Activated CD4-positive, alpha-beta T cell treated with anti-CD3 and anti-CD28 coated beads for 4 hours (primary cell): ENCODE measurements at places on chromosomes 5 and 9.

- no peak for DNase-seq
Measured at GRCh38 chr9:106869028-106869427, 6.1 kb downstream of the ZNF462 start.

GRCh38 chr5:23494558-23494957 is 12.9 kb upstream of the PRDM9 start:
- DNase-seq, result no peak

DNA sequence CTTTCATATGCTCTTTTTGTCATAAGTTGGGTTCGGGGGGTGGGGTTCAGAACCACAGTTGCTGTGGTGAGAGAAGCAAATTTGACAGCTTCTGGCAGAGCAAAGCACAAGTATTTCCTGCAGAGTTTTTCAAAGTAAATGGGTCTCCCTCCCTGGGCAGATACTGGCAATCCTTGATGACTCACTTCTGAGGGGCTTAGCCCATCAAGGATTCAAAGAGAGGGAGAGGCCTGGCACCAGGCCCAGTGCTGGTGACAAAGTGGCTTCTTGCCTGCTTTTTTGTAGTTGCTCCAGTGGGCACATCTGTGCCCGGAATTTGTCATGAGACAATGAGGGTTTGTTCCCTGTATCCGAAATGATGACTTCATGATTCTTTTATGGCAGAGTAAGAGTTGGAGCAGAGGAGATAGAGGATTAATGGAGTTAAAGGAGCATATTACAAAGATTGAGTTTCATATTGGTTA is 46.6 kb upstream of the TNC start:
- DNase-seq, result no peak

DNA sequence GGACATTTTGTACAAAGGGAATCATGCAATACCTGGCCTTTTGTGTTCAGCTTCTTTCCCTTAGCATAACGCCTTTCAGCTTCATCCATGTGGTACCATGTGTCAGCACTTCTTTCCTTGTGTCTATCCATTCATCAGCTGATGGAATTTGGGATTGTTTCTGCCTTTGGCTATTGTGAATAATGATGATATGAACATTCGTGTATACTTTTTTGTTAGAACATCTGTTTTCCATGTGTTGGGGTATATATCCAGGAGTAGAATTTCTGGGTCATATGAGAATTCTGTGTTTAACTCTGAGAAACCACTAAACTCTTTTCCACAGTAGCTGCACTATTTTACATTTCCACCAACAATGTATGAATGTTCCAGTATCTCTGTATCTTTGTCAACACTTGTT is 14.8 kb upstream of the PRRC2B start:
- DNase-seq, result no peak

- DNase-seq, result no peak
Measured at GRCh38 chr5:7376871-7377270, 19.1 kb upstream of the ADCY2 start.

- no peak for DNase-seq
Measured at GRCh38 chr5:2670940-2671339, 80.5 kb downstream of the IRX2 start.

DNA sequence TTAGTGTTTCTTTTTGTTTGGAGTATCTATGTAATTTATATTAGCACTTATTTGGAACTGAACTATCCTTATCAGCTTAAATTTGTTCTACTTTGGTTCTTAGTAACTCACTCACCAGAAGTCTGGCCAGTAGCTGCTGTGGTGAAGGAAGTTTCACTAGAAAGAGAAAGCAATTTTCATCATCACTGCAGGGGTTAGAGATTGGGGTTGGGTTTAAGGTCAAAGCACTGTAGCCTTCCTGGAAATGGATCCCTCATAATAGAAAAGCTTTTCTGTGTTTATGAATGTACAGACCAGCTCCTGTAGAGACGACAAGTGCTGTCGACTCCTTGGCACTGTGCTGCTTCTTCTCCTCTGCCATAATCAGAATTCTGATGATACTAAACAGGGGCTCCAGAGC is 22.2 kb downstream of the MROH2B start:
- DNase-seq, result no peak

- DNase-seq, result no peak
Measured at GRCh38 chr9:36548454-36548853, 24.2 kb upstream of the MELK start.

DNA sequence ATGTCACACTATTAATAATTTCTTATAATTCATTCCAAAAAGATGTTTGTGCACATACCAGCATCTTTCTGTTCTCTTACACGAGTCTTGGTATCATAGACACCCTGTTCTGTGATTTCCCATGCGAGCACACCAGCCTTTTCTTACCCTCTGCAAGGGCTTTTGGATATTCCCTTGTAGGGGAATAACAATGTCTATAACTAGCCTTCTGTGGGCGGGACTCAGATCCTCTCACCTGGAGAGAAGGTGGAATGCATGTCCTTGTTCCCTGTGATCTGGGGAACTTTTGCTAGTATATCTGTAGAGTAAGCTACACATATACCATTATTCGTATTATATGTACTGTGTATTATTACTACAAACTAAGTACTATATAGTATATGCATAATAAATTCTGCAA is 44.8 kb downstream of the EHMT1 start:
- DNase-seq, result no peak
